ENCODE measurements at places on chromosomes 13 and 19. TPM values are rescaled to one million over a fixed set of nuclear protein-coding genes. Genes with fewer than 3 reads are reported as not detected.
A peak's percentile ranks its signal among the peaks of the same experiment; 100 is the strongest.

The PRX gene
- total RNA-seq: 5.6 TPM

The FUT1 gene
- total RNA-seq: 1.7 TPM

The SOX1 gene
- 0.29 TPM for total RNA-seq

The IL4I1 gene
- not detected for total RNA-seq

The NLRP9 gene
- not detected for total RNA-seq

The RGS9BP gene
- total RNA-seq: 2.4 TPM

The ZNF93 gene
- total RNA-seq: 4.7 TPM

The COL4A1 gene
- 52.3 TPM for total RNA-seq

The SMIM24 gene
- 0.78 TPM for total RNA-seq

The PEPD gene
- total RNA-seq: 62.5 TPM

The PSG5 gene
- total RNA-seq: 1.9 TPM

The SIGLECL1 gene
- not detected for total RNA-seq

The CELF5 gene
- total RNA-seq: not detected

The ZNF534 gene
- not detected for total RNA-seq

DNA sequence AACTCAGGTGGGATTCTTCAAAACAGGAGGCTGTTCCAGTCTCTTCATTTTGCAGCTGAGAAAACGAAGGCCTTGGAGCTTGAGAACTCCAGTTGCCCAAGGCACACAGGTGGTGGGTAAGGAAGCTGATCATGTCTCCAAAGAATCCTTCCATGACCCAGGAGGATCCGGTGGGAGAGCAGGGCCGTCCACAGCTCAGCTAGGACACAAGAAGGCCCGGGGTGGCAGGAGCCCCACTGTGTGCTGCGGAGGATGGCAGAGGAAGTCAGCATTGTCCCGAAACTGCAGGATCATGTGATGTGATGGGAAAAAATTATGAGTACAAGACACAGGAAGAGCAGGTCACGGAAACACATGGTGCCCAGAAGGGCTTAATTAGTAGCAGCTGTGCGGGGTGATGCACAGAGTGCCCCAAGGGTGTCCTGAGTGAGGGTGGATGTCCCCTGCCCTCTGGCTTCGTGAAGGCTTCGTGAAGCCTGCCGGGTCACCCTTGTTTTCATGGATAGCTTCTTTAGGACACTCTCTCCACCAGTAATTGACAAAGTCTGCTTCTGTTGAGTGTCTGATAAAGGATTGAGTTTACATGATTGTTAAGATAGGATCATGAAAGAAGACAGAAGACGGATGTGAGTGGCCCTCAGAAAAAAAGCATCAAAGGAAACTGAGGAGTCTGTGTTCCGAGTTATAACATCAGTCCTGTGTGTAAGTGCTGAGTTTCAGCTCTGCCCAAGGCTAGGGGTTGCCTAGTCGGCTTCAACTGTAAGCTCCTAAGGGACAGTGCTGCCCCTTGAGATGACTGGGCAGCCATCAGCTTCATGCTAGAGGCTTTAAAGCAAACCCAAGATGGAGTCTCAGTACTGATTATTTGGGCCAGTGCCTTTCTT is 33.8 kb upstream of the SACS start:
- DNase-seq: no peak

GRCh38 chr19:13796301-13797057 is 1.2 kb downstream of the ZSWIM4 start:
- peak; percentile 95 for DNase-seq

GRCh38 chr13:51933466-51934058 is 71.8 kb downstream of the CCDC70 start:
- no peak for DNase-seq

GRCh38 chr19:30338878-30339623 is 33.1 kb upstream of the ZNF536 start:
- no peak for DNase-seq

GRCh38 chr13:26376430-26376829 is 122.5 kb downstream of the CDK8 start:
- no peak for DNase-seq

DNA sequence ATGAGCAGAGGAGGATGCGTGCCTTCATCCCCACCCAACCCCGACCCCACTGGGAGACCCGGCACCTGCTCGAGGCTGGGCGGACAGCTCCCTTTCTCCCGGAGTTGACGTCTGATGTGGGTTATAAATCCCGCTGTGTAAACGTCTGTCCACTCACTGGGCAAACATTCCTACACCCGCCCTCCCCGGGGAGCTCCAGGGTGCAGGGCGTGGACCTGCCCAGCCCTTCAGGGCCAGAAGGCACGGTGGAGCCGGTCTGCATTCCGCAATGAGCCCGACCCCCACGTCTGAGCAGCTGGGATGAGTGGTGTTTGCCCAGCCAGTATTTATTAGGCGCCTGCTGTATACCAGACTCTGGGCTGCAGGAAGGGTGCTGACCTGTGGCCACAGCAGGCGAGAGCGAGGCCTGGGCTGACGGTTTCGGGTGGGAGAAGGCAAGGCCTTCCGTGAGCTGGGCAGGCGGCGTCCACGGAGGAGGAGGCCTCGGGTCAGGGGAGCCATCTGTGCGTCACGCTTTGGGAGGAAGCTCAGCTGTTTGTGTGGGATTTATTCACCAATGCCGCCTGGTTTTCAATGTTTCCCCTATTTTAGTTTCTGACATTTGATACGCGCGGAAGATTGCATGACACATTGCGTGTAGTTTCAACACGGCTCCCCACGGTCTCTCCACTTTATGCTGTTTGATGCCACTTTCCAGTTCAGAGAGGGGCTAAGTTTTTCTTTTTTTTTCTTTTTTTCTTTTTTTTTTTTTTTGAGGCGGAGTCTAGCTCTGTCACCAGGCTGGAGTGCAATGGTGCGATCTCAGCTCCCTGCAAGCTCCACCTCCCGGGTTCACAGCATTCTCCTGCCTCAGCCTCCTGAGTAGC is 2.0 kb downstream of the MISP start:
- no peak for DNase-seq

DNA sequence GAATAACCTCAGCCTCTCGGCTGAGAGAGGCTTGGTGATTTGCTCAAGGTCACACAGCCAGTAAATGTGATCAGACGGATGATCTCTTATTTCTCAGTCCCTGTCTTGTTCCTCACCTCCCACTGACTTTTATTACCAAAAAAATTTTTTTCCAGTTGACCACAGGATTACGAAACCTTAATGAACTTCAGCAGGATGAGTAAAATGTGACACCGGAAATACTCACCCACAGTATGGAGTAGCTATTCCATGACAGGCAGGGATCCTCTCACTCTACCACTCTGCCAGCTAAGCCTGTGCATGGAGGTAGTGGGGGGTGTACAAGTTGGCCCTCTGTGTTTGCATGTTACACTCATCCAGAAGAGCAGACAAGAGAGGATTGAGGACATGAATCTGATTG is 916.4 kb downstream of the UQCRFS1 start:
- no peak for DNase-seq

DNA sequence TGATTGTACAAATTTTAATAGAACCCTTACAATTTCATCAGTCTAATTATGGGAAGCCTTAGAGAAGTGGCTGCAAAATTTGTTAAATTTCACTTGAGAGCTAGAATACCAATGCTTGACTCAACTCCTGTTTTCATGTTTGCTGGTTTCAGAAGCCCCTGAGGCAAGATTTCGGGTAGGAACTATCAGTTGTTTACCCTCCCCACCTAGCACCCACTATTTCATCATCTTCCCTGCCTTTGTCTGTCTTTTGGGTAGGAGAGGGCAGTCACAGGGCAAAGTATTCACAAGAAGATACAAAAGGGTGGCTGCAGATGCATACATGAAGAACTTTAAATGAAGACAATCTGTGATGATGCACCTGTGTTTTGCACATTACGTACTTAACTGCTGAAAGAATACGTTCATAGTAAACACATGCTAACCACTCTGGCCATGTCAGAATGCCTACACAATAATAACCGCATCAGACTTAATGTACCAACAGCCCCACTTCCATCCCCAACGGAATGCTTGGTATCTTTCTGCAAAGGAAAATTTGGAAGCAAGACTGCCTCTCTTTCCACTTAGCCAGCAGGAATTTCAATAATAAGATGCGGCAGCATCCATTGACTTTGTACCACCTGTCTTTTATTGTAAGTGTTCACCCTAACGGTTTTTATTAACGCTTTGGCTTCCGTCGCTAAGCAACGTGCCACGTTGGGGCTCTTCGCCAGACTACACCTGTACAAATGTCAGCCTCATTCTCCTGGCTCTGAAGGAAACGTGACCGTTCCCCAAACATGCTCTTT is 30.4 kb downstream of the TPT1 start:
- DNase-seq: no peak

GRCh38 chr13:44278166-44278565 is 95.5 kb upstream of the SERP2 start:
- no peak for DNase-seq

DNA sequence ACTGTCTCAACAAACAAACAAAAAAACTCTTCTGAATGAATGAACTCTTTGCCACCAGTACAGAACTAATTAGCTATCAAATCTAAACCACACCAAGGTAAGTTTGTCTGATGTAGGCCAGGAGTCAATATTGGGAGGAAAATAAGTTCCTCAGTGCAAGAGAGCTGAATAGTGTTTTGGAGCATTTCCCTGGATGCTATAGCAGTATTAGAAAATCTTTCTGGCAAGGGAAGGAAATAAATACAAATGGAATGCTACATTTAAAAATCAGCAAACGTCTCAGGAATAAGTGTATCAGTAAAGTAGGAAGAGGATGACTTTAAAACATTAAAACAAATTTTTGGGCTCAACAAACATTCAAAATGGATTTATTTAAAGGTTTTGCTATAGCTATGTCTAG is 81.3 kb upstream of the TMTC4 start:
- DNase-seq: no peak

DNA sequence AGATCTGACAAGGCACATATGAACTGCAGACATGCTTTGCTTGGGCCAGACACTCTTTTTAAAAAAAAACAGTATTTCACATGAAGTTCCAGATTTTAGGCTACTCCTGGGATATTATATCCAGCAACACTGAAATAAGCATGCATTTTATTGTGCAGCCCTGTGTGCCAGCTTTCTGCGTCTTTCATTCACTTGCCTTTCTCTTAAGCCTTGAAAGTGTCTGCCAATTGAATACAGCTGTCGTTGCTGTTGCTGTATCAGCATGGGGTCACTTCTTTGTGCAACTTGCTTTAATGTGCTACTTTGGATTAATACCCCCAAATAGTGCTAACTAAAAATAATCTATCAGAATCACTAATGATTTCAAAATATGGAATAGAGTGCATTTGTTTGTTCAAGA is 657.8 kb downstream of the SLITRK6 start:
- DNase-seq: no peak

DNA sequence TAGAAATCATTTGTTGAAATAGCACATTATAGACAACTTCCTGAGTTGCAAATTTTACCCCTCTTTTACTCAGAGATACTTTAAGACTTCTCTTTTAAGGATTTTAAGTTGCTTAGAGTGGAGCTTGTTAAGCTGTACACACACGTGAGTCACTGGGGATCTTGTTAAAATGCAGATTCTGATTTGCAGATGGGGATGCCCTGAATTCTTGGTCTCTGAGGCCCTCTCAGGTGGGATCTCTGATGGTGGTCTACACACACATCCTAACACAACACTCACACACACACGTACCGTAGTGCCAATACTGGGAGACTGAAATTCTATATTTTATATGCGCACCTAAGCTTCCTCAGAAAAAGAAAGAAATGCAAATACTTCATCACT is 788.3 kb downstream of the UQCRFS1 start:
- DNase-seq: no peak

DNA sequence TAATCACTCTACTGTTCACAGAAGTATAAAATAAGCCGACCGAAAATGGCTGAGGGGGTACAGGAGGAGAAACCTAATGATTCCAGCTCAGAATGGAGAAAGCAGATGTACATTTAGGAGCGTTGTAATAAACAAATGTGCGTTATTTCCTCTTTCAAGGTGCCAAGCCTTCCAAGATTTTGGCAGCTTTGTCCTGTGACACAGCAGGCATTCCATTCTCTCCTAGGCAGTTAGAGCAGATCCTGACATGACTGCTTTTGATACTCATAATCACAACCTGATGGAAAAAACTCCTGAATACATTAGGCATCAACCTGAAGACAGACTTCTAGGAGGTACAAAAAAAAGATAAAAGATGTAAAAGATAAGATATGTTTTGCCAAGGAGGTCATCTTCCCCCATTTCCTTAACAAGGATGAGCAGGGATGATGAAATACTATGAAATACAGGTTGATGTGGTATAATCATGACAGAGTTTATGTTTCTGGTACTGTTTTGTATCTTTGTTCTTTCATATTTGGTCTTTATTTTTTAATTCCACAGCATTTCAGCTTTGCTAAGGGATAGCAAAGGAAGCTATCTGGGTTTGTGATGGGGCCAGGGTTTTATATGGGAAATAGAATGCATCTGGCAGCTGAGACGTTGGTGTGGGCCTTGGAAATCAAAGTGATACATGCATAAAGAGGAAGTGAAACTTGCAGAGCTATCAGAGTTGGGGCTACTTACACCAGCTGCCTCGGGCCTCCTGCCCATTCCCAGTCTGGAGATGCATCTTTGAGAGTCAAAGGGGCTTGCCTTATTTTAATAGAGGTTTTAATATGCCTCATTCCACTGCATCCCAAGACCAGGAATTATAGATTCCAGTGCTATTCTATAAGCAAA is 222.5 kb downstream of the OXGR1 start:
- DNase-seq: no peak

DNA sequence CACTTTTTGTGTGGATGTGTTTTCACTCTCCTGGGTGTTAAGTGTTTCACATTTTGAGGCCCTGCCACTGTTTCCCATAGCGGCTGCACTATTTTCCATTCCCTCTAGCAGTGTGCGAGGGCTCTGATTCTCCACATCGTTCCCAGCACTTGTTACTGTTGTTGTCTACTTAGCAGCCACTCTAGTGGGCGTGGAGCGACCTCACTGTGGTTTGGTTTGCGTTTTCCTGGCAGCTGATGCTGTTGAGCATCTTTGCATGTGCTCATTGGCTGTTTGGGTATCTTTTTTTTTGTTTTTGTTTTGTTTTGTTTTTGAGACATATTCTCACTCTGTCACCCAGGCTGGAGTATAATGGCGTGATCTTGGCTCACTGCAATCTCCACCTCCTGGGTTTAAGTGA is 14.4 kb downstream of the NAXD start:
- no peak for DNase-seq

DNA sequence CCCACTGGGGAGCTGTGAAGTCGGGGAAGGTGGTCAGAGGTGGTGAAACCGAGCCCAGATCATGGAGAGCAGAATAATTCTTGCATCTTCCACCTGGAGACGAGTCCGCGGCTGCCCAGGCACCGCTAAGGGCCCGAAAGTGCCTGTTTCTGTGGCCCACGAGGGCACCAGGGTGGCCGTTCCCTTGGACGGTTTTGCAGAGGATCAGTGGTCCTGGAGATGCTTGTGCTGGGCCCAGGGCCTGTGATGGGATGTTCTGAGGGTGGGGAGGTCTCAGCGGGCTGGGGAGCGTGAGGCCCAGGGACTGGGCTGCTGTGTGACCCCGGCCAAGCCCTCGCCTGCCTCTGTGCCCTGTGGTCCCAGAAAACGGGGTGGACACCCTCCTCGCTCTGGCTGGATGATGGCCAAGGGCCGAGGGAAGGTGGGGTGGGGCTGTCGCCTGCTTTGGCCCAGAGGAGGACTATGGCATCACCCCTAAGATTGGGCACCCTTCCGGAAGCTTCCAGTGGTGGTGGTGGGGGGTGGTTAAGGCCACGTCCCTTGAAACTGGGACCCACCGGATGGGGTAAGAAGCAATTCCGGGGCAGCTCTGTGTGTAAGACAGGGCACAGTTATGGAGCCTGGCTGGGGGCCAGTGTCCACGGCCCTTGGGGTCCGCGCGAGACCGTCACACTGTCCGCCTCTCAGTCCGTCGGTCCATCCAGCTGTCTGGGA is 51.3 kb upstream of the NFIC start:
- no peak for DNase-seq

- DNase-seq: no peak
Observed at GRCh38 chr13:105466376-105466775, 1069.1 kb downstream of the EFNB2 start.

- DNase-seq: no peak
Observed at GRCh38 chr13:106423530-106423929, 111.9 kb downstream of the EFNB2 start.
